Foreskin fibroblast (primary cell): ENCODE measurements at places on chromosomes 13 and 19.

DNA sequence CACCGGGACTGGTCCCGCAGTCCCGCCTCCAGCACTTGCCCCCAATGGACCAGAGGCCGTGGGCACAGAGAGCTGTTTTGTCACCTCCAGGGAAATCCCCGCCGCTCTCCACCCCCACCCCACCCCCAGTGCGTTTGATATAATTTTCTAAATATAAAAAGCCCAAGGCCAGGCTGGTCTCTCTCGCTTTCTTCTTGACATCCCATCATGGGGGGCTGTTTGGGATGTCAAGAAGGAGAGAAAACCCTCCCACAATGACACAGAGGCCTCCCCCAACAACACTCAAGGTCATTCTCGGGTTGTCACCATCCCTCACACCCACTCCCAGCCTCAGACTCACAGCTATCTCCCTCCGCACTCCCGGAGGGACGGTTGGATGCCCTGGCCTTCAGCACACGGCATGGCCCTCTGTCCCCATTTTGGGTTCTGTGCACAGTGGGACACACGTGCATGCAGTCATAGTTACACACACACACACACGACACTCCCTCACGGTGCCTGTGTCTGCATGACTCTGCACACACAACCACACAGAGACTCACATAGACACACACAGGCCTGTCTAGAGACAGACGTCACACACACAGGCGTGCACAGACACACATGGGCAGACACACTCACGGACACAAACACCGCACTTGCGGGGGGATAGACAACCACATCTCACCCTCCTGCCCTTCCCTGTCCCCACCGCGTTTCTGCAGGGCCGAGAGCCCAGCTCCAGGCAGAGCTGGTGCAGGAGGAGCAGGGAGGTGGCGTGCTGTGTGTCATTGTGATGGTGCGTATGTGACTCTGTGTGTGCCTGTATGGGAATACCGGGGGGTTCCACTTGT is 4.8 kb upstream of the NFIC start:
- DNase-seq, result peak; percentile 27

GRCh38 chr13:114244637-114245036 is 9.9 kb downstream of the CDC16 start:
- DNase-seq, result no peak

DNA sequence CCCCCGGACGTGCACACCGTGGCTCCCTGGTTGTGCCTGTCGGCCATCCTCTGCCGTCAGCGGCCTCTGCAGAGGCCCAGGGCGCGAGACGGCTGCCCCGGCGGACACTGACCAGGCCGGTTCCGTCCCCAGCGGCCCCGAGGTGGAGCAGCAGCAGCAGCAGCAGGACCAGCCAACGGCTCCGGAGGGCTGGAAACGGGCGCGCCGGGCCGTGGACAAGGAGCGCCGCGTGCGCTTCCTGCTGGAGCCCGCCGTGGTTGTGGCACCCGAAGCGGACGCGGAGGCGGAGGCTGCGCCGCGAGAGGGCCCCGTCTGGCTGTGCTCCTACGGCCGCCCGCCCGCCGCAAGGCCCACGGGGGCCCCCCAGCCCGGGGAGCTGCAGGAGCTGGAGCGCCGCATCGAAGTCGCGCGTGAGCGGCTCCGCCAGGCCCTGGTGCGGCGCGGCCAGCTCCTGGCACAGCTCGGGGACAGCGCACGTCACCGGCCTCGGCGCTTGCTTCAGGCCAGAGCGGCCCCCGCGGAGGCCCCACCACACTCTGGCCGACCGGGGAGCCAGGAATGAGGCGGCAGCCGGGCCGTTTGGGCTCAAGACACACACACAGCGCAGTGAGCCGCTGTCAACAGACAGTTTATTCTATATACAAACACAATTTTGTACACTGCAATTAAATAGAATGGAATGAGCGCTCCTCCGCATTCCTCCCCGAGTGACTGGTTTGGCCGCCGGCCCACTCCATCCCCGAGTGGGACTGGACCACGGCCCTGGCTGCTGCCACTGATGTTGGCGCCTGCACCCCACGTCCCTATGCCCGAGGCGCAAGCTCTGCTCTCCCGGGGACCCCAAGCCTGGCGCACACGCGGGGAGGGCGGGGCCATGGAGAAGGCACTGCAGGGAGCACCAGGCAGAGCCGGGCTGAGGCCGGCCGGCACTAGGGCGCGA is 9.1 kb downstream of the GRIN3B start:
- peak; percentile 86 for DNase-seq

GRCh38 chr19:362683-363082 is 18.1 kb upstream of the MIER2 start:
- DNase-seq, result no peak

DNA sequence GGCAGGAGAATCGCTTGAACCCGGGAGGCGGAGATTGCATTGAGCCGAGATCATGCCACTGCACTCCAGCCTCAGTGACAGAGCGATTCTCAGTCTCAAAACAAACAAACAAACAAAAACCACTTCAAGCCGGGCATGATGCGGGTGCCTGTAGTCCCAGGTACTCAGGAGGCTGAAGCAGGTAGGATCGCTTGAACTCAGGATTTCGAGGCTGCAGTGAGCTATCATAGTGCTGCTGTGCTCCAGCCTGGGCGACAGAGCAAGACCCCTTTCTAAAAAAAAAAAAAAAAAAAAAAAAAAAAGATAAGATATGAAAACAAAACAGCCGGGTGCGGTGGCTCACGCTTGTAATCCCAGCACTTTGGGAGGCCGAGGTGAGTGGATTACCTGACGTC is 12.9 kb downstream of the PPP1R14A start:
- DNase-seq, result no peak

DNA sequence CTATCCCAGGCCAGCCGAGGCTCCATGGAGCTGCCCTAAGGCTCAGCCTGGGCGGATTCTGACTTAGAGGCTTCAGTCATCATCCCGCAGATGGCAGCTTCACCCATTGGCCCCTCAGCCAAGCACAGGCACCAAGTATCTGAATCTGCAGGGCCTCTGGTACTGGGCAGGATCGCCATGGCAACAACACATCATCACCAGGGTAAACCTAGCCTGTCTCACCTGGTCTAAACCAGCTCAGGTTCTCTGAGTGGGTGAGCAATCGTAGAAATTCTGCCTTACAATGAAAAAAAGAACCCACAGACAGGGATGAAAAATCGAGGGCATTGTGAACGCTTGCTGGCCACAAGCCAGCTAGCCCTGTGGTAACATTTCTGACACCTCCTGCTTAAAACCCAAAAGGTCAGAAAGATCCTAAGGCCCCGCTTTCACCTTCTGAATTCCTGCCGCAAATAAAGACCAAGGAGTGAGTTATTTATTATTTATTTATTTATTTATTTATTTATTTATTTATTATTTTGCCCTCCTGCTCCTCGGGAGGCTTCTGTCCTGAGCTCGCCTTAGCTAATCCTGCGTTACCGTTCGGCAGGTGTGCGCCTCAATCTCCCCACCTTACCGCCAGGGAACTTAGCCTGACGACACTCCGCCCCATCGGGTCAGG is 12.0 kb upstream of the CEACAM21 start:
- no peak for DNase-seq

DNA sequence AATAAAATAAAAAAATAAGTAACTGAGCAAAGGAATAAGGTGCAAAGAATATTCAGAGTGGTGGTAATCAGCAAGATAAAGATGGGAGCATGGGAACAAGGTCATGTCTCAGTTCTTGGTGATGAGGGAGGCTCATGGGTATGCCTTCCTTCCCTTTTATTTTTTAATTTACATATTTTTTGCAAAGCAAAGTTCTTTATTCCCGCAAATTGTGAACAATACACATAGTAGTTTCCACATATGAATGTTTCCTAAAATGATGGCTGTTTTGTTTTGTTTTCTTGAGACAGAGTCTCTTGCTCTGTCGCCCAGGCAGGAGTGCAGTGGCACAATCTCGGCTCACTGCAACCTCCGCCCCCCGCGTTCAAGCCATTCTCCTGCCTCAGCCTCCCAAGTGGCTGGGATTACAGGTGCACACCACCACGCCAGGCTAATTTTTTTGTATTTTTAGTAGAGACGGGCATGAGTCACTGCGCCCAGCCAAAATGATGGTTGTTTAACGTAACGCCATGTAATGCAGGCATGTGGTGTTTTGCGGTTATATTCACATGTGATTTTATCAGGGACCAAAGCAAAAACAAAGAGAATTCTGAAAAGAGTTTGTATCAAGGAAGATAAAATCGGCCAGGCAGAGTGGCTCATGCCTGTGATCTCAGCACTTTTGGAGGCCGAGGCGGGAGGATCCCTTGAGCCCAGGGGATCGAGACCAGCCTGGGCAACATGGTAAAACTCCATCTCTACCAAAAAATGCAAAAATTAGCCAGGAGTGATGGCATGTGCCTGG is 4.5 kb upstream of the ADGRE2 start:
- DNase-seq, result no peak

DNA sequence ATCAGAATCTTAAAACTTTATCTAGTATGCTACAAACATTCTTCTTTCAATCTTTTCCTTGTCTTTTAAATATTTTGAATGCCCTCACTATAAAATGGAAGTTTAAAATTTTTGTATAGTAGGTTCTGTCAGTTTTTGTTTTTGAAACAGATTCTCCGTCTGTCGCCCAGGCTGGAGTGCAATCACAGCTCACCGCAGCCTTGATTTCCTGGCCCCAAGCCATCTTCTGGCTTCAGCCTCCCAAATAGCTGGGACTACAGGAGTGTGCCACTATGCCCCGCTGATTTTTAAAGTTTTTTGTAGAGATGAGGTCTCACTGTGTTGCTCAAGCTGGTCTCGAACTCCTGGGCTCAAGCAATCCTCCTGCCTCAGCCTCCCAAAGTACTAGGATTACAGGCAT is 20.7 kb downstream of the PHF11 start:
- DNase-seq, result no peak

DNA sequence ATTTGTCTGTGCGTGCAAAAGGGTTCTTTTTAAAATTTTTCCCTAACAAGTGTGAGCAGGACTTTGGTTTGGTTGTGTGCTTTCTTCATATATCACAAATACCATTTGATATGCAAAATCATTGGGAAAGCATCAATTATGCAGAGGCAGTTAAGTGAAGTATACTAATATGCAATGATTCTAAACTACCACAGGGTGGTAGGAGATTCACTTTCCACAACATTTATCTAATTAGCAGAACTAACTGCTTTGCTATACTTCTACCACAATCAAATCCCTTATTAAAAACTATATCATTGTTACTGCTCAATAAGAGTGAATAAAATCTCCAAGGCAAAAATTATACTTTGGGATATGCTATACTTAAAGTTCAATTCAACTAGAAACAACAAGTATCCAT is 2738.9 kb upstream of the PCDH20 start:
- peak; percentile 17 for DNase-seq

- peak; percentile 42 for DNase-seq
Measured at GRCh38 chr19:4594201-4594600, 34.7 kb upstream of the SEMA6B start.

GRCh38 chr13:24502533-24503378 is 9.8 kb downstream of the PARP4 start:
- DNase-seq, result peak; percentile 68

DNA sequence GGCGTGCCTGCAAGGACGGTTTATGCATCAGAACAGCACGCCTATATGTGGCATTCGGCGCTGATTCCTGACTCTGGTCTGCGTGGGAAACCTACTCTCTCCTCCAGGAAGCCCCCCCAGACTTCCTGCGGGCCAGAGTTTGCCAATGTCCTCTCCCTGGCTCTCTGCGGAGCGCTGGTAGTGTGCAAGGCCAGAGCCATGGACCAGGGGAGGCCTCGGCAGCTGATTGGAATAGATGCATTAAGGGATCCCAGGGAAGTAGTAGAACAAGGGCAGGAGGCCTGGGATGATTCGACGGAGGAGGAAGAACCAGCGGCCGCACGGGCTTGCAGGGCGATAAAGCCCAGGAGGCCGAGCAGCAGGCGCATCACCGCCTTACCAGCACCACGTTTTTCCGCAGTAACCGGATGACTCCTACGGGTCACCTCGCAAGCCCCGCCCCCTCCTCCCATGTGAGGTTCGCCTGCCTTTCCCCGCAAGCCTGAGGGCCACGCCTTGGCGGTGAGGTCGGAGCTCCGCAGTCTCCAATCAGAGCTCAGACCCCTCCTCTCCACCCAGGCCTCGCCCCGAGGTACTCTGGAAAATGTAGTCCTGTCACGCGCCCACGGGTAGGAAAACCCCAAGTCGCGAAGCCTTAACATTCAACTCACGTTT is 5.0 kb downstream of the CLEC11A start:
- peak; percentile 93 for DNase-seq

- peak; percentile 68 for DNase-seq
Measured at GRCh38 chr19:37855098-37855497, 51.3 kb downstream of the WDR87 start.

DNA sequence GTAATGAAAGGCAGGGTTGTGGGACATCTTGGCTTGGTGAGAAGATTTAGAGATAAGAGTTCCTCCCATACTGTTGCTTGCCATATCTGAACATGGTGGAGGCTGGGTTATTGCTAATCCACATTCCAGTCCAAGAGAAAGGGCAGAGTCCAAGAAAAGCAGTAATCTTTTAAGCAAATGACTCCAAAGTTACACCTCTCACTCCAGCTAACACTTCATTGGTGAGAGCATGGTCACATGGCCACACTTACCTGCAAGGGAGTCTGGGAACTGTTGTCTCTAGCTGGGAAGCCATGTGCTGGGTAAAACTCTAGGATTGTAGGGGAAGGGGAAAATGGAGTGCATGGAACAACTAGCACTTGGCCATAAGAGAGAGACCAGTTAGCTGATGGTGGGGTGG is 5.6 kb downstream of the C19orf81 start:
- DNase-seq, result no peak

DNA sequence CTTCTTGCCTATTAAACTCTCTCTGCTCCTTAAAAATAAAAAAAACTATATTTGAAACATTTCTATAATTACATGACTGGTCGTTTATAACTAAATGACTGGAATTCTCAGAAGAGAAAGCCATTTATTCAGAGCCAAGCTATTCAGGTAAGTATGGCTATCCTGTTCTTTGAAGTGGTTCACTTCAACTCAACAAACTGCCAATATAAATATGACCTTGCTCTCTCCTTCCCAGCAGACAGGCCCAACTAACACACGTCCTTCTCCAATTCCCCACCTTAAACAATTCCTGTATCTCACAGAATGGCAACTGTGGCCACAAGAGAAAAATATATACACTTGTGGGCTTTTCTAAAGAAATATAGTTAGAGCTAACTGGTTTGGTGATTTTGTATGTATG is 153.9 kb downstream of the MIPEP start:
- DNase-seq, result no peak

- peak; percentile 95 for DNase-seq
Measured at GRCh38 chr19:13079542-13079986, 23.1 kb downstream of the LYL1 start.

DNA sequence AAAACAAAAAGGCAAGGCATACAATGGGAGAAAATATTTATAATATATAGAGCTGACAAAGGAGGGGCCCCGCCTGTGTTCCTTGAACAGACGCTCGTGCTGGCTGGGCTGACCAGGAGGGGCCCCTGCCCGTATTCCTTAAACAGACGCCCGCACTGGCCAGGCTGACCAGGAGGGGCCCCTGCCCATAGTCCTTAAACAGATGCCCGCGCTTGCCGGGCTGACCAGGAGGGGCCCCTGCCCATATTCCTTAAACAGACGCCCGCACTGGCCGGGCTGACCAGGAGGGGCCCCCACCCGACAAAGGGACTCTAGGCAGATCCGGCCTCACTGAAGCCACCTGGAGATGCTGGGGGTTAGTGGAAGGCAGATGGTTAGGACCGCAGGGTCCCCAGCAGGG is 9.3 kb downstream of the ADPRHL1 start:
- DNase-seq, result no peak
